Fibroblast of skin of scalp (primary cell): ENCODE measurements at places on chromosomes 12 and 14.

DNA sequence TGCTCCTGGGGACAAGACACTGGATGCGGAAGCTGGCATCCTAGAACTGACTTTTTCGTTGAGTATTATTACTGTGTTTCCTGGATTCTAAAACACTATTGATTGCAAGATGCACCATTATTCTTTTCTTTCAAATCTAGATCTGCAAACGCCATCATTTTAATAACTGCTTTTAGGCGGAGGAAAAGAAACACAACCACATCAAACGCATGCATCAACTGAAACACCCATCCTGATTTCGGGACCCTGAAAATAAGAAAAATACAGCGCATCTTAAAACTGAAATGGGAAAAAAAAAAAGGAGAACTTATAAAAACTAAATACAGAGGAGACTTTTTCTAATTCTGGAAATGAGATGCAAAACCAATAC lies 103.7 kb upstream of the MAX start:
- DNase-seq, result no peak

DNA sequence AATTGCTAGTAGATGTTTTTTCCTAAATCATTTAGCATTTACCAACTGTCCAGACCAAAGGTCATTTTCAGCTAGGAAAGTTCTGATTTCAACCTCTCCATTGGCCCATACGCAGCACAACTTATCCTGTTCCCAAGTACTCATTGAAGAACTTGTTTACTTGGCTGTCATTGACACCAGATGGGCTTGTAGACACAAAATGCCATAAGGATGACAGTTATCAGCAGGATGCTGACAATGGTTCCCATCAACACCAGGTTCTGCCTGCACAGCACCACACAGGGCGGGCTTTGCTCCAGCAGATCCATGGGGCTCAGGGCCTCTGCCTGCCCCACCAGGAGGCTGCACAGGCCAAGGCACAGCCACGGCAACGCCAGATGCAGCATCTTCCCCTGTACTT lies 36.5 kb upstream of the TMPRSS12 start:
- DNase-seq, result no peak

DNA sequence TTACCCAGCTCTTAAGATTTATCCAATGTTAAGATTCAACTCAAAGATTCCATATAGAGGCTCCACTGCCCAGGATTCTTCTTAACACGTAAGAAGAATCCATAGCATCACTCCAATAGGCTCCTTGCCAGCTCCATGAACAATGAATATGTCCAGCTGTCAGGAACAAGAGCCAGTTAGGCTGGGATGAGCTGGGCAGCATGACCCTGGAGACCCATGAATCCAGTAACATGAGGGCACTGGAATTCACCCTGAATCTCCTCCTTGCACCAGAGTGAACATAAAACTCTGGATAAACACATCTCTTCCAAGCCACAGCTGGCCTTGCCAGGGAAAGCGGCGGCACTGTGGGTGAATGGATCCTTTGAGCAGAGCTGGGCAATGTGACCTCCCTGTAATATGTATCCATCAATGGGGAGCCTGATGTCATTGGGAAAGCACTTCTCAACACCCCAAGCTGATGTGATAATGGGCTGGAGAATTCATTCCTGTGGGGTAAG lies 24.4 kb upstream of the TC2N start:
- peak; percentile 43 for DNase-seq

GRCh38 chr12:55142669-55143565 lies 16.7 kb downstream of the OR9K2 start:
- DNase-seq, result peak; percentile 34

DNA sequence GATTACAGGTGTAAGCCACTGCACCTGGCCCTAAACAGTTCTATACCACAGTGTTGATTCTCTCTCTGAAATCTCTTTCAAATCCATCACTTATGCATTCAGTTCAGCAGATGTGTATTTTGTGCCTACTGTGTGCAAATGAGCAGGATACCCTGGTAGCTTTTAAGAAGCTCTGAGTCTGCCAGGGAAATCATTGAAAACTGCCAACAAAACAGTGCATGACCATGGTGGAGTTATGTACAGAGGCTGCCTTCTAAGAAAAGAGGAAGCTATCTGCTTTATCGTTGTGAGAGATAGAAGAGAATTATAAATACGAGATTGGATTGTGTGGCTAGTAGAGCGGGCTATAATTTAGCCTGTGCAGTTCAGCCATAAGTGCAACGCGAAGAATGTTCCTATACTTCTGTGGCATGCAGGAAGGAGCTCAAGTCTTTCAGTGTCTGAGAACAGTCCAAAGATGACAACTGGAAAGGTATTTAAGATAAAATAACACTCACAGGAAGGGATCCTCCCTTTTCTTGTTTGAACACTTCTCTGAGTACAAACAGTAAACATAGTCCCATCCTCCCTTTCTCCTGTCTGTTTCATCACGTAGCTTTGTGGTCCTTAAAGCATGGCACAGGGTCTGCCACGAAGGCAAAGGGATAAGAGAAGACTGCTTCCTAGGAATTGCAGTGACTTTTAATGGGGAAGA lies 4.3 kb downstream of the DIP2B start:
- no peak for DNase-seq

DNA sequence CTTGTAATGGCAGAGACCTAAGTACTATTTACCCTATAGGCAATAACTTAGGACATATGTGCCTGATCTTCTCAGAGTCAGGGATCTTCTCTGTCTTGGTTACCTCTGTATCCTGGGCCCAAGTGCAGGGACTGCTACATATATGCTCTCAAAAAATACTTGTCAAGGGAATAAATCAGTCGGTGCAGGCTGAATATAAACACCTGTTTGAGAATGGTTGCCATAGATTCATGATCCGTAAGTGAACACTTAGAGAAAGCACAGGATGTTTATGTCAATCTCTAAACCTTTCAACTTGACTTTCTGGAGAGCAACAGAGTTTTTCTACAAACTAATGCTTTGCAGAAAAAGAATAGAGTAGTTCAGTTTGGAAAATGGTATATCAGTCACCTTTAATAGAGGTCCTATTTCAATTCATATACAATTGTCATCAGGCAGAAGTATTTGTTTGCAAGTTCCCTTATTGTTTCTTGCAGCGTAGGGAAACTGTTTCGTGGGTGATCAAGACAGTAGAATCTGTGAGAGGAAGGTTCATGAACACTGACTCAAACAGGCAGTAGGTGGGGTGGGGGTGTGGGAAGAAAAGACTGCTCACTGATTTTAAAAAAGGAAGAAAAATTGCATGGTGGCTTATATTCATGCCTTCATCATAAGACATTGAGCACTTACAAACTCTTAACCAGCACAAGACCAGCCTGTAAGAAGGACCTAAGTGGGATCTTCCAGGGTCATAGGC lies 6.0 kb upstream of the UBE2N start:
- DNase-seq, result no peak

DNA sequence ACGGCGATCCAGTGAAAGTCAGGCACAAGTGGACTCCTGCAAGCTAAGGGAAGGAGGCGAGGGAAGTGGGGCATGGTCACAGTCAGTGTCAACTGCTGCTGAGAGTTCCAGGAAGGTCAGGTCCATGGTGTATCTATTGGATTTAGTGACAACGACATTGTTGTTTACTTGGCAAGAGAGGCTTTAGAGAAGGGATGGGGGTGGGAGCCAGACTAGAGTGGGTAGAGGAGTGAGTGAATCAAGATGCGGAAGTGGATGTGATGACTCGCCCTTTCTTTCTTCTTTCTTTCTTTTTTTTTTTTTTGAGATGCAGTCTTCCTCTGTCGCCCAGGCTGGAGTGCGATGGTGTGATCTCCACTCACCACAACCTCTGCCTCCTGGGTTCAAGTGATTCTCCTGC lies 12.5 kb downstream of the P2RX7 start:
- no peak for DNase-seq

DNA sequence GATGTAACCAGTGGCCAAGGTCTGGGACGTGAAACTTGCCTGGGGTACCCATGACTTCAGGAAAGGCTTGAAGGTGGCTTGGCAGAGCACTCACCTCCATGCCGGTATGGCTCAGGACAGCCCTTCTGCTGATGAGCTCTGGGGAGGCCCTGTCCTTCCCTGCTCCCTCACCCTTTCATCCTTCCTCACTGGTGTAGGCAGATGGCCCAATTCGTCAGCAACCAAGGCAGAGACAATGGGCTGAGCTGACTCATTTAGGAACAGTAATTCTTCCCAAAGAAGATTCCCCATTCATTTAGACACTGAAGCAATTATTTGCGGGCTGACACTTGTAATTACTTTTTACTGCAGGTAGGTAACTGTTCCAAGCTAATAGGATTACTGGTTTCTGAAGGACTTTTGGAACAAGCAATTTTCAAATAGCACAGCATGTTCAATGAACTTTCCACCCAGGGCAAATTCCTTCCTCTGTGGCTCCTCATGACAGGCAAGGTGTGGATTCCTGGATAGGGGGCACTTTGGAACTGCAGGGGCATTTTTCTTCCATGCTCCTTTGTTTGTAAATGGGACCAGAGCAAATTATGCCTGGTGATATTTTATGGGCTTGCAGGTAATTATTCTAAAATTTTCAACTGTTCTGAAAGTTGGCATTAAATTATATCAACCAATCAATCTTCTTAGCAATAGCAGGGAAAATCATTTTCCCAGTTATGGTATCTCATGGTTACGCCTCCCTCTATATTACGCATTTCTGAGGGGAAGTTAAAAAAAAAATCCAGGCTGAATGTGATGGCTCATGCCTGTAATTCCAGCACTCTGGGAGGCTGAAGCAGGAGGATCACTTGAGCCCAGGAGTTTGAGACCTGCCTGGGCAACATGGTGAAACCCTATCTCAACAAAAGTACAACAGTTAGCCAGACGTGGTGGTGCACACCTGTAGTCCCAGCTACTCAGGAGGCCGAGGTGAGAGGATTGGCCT lies 24.1 kb upstream of the NRDE2 start:
- no peak for DNase-seq

DNA sequence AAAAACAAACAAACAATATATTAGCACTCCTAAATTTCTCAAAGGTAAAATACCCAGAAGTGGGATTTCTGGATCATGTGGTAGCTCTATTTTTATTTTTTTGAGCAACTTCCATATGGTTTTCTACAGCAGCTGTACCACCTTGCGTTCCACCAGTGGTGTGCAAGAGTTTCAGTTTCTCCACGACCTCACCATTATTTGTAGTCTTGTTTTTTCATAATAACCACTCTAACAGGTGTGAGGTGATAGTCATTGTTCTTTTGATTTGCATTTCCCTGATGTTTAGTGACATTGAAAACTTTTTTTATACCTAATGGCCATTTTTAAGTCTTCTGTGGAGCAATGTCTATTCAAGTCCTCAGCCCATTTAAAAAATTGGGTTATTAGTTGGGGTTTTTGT lies 127.3 kb upstream of the SLC38A2 start:
- no peak for DNase-seq

- no peak for DNase-seq
Observed at GRCh38 chr12:32163596-32163995, 56.9 kb downstream of the BICD1 start.

GRCh38 chr12:81991868-81992267 lies 232.7 kb upstream of the PPFIA2 start:
- DNase-seq, result no peak

- DNase-seq, result no peak
Observed at GRCh38 chr14:101947577-101947903, 16.8 kb upstream of the DYNC1H1 start.

DNA sequence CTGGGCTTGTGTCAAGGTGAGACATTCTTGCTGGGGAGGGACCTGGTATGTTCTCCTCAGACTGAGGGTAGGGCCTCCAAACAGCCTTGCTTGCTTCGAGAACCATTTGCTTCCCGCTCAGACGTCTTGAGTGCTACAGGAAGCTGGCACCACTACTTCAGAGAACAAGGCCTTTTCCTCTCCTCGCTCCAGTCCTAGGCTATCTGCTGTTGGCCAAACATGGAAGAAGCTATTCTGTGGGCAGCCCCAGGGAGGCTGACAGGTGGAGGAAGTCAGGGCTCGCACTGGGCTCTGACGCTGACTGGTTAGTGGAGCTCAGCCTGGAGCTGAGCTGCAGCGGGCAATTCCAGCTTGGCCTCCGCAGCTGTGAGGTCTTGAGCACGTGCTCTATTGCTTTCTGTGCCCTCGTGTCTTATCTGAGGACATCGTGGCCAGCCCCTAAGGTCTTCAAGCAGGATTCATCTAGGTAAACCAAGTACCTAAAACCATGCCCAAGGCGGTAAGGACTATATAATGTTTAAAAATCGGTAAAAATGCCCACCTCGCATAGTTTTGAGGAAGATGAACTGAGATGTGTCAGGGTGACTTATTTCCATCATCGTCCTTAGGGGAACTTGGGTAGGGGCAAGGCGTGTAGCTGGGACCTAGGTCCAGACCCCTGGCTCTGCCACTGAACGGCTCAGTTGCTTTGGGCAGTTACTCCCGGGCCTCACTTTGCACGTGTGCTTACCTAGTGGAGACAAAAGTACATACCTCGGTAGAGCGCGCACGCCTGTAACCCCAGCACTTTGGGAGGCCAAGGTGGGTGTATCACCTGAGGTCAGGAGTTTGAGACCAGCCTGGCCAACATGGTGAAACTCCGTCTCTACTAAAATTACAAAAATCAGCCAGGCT lies 4.3 kb downstream of the GAPDH start:
- peak; percentile 49 for DNase-seq

GRCh38 chr12:100718187-100718586 lies 76.4 kb upstream of the ANO4 start:
- DNase-seq, result peak; percentile 6

- DNase-seq, result no peak
Observed at GRCh38 chr14:50523271-50524041, 8.9 kb downstream of the MAP4K5 start.

DNA sequence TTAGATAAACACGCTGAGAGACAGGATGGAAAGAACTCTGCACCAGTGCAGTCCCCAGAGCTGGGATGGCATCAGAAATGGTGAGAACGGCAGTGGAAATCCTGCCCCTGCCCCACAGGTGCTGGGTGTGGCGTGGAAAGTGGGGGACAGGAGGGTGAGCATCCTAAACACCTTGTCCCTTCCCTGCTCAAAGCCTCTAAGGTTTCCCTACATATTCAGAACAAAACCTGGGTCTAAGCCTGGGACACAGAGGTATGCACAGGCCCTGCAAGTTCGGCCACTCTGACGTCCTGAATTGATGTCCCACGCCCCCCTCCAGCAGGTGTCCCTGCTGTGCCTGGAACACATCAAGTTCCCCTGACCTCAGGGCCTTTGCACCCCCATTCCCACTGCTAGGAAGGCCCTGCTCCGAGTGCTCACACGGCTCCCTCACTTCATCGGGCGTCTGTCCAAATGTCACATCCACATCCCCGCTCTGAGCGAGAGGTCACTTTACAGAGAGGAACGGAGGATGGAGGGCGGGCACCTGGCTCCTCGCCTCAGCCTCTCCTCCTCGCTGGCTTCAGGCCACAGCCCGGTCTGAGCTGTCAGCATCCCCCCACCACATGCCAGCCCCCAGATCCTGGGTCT lies 38.5 kb upstream of the SFSWAP start:
- DNase-seq, result no peak

DNA sequence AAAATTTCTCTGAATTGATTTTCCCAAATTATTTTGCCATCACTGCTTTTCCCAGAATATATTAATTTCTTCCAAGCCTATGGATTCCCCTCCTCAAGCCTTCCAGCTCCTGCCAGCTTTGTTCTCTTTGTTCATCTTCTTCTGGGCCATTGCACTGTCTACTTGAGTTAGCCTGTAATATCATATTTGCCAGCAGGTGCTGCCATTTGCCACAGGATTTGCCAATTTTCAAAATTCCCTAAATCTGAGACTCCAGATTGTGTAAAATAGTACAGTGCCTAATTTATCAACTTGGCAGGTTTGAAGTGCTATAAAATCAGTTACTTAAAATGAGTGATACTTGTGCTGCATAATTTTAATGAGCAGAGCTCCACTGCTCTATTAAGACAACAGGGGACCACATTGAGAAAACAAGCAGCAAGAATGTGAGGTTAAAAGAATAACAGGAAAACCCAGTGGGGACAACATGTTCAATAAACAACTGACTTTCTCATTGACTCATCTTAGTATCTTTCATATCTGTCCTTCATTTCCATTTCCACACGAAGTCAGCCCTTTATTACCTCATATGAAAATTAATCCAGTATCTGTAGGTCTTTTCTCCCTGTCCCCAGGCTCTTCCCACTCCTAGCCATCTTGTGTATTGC lies 84.6 kb upstream of the CCDC196 start:
- no peak for DNase-seq
